Stomach (tissue), 19 donors: ENCODE measurements at places on chromosomes 13 and 19.

DNA sequence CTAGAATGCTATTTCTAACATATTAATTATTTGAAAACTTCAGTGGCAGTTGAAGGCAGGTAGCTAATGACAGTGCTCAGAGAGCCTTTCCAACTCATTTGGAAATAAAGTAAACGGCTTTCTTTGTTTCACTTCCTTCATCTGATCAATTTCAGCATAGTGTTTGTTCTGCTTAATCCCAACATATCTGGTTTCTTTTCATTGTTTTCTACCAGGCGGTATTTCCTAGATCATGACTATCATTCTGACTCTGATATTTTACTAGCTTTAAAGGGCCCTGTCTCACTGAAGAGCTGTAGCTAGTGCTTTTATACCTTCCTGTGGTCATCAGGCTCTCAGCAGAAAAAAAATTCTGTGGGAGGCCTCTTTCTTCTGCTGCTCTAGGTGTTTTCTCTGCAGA lies 178.6 kb downstream of the RBM26 start:
- no peak for DNase-seq

DNA sequence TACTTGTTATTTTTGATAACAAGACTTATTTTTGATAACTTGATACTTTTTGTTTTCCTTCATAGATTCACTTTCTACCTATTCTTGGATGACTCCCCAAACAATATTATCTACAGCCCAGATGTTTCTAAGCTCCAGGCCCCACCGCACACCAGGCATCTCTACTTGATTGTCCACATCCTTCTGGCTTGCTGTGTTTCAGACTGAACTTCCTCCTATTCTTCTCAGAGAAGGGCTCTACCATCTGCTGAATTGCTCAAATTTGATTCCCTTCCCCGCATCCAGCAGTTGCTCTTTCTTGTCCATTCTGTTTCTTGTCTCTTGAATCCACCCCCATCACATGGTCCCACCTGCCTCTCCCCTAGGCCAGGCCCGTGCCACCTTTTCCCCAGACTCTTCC lies 13.0 kb downstream of the NUDT15 start:
- no peak for DNase-seq

GRCh38 chr13:114022876-114023275 lies 49.0 kb upstream of the C13orf46 start:
- DNase-seq: no peak

GRCh38 chr19:2160379-2160778 lies 3.4 kb upstream of the DOT1L start:
- DNase-seq: no peak

DNA sequence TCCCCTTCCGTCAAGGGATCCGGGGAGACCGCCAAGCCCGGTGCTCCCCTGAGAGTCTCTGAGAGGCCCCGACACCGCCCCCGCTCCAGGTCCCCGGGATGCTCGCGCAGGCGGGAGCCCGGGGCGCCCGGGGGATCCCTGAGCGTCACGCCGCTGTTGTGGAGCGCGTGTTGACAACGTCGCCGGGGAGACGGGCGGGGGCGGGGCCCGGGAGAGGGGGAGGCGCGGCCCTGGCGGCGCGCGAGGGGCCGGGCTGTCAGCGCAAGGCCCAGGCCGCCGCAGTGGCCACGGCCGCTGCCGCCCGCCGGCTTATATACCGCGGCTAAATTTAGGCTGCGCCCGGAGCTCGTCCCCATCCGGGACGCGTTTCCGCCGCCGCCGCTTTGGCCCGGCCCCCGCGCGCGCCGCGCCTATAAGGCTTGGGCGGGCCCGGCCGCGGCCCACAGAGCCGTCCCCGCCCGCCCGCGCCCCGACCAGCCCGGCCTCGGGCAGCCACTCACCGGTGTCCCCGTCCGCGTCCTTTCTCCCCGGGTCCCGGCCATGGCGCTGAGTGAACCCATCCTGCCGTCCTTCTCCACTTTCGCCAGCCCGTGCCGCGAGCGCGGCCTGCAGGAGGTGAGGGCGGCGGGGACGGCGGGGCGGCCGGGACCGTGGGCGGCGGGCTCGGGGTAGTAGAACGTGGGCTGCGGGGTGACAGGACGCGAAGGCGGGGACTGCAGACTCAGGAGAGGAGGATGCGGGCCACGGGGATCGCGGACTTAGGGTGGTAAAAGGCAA lies at the start of gene KLF2:
Gene KLF2 (plus strand): TSS at position 443 of the 777 bp plus-strand sequence. CDS start 98 bp downstream, at position 541.
- peak; percentile 97 for DNase-seq

DNA sequence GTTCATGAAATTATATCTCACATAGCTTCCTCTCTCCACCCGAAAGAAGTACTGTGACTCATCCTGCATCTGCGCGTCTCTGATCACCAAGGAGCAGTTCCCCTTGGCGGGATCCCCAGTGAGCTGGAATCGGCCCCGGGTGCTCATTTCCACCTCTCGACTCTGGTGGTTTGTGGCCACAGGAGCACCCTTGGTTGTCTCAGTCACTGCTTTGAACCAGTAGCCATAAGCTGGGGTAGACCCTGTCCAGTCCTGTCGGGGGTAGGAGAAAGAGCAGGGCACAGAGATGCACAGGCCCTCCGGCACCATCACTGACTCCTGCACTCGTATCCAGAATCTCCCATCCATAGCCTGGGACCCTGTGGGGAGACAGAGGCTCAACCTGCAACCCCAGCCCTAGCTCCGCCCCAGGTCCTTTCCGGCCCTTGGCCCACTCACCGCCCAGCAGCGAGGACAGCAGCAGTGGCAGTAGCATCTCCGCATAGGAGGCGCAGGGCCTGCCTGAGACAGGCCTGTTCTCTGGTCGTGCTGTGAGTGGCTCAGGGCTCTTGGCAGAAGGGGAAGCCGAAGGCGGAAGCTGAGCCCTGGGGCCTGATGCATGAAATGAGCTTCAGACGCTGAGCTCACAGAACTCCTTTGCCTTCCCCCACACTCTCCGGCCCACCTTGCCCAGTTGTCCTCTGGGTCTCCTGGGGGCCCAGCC lies at the start of gene SIGLEC10:
Gene SIGLEC10 (minus strand): TSS at position 536 of the 703 bp plus-strand sequence. CDS start 61 bp downstream, at position 475.
- DNase-seq: peak; percentile 41

GRCh38 chr19:18731562-18732008 lies 48.1 kb downstream of the CRTC1 start:
- DNase-seq: peak; percentile 77

GRCh38 chr13:21371011-21371410 lies 88.1 kb downstream of the ZDHHC20 start:
- no peak for DNase-seq

- no peak for DNase-seq
Measured at GRCh38 chr13:110525328-110526319, 35.9 kb downstream of the RAB20 start.

DNA sequence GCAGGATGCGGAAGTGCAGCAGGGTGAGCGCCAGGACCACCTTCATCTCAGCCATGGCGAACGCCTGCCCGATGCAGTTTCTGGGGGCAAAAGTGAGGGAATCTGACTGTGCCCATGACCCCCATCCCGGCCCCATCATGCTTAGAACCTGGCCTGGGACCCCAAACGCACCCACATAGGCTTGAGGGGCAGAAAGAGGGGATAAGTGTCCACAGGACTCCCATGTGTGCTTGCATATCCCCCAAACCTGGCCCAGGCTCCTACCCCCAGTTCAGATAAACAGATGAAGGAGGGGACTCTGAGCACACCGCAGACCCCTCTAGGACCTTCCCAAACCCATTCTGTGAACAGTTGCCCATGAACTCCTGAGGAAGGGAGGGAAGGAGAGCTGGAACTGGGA lies 16.0 kb upstream of the CYP4F2 start:
- no peak for DNase-seq

DNA sequence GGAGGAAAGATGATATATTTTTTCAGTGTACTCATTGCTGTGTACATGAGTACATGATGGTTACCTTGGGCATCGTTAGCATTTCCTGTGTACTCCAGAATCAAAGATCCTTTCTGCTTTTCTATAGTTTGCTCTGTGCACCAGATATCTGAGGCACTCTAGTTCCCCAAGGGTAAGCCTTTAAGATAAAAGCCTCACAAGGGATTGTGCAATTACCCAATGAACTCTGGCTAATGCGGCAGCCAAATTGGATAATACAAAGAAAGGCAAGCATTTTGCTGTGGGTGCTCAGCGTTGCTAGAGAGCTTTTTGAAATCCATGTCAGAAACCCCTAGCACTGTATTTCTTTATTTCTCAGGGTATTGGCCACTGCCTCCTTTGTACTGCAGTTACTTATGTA lies 2.9 kb downstream of the CYSLTR2 start:
- peak; percentile 35 for DNase-seq

DNA sequence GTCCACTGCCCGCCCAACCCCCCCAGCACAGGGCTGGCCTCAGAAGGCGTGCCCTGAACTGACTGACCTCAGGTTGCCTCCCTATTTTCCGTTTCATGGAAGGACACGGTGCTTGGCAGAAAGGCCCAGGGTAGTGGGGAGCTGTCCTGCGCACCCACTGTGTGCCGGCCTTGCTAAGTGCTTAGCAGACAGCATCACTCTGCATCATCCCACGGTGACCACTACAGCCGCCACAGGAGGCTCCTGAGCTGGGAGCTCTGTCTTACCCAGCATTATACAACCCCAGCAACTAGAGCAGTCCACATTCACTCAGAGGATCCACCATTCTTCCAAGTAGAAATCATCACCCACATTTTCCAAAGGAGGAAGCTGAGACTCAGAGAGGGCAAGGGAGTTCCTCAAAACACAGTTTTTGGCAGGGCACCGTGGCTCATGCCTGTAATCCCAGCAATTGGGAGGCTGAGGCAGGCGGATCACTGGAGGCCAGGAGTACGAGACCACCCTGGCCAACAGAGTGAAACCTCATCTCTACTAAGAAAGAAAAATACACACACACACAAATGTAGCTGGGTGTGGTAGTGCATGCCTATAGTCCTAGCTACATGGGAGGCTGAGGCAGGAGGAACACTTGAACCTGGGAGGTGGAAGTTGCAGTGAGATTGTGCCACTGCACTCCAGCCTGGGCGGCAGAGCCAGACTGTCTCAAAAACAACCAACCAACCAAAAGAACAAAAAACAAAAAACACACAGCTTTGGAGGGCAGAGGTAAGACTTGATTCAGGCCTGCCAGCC lies 1.6 kb downstream of the SBK2 start:
- DNase-seq: no peak

GRCh38 chr19:18743784-18744418 lies 47.2 kb downstream of the COMP start:
- no peak for DNase-seq

DNA sequence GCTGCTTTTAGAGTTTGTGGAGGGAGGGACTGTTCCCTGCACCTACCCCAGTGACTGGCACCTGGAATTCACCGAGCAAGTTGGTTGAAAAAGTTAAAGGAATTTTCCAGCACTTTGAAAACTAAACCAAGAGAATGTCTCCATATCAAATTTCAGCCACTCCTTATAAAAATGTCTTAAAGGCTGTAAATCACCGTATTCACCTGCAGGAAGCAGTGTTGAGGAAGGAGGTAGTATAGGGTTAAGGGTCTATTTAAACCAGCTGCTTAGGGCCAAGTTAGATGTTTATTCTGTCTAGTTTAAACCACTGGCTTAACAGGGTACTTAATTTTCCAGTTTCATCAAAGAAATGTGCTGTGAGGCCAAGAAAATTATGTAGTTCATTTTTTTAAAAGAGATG lies 3.8 kb upstream of the RAB20 start:
- no peak for DNase-seq

GRCh38 chr13:47409778-47410177 lies 512.9 kb upstream of the HTR2A start:
- no peak for DNase-seq

- no peak for DNase-seq
Measured at GRCh38 chr19:15320116-15320515, 12.2 kb downstream of the BRD4 start.

DNA sequence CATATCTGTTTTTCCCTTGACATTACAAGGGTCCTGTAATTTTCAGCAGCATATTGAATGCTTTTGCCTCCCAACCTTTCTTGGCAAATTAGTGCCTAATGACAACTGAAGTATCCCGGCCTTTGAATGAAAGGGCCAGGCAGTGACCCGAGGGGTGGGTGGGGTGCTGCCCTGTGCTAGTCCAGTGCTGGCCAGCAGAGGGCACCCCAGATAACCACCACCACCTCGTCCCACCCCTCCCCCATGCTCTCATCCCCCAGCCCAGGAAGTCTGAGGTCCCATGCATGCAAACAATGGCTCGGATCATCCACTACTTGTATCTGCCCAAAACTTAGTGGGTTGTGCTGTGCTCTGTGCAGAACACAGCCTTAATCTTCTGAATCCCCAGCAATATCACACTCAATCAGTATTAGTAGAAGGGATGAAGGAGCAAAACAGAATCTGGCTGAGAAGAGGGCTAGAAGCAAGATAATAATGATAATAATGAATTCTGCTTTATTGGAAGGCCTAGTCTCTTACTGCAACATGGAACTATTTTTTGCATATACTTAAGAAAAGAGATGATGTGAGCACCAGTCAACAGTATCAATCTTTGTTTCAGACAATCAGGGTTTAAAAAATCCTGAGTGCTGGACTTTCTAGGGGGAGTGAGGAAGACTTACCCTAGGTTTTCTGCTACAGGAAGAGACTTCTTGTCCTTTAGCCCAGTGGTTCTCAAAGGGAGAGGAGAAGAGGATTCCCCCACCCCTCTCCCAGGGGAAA lies 3.8 kb downstream of the ATP12A start:
- peak; percentile 77 for DNase-seq

GRCh38 chr13:70523622-70524021 lies 415.4 kb upstream of the KLHL1 start:
- peak; percentile 25 for DNase-seq

GRCh38 chr19:10430505-10431253 lies 10.3 kb downstream of the PDE4A start:
- peak; percentile 77 for DNase-seq

DNA sequence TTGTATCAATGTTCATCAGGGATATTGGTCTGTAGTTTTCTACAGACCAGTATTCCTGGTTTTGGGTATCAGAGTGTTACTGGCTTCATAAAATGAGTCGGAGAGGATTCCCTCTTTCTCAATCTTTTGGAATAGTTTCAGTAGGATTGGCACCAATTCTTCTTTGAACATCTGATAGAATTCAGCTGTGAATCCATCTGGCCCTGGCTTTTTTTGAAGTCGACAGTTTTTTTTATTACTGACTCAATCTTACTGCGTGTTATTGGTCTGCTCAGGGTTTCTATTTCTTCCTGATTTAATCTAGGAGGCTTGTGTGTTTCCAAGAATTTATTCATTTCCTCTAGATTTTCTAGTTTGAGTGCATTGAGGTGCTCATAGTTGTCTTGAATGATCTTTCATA lies 11.4 kb downstream of the TEX26 start:
- no peak for DNase-seq

DNA sequence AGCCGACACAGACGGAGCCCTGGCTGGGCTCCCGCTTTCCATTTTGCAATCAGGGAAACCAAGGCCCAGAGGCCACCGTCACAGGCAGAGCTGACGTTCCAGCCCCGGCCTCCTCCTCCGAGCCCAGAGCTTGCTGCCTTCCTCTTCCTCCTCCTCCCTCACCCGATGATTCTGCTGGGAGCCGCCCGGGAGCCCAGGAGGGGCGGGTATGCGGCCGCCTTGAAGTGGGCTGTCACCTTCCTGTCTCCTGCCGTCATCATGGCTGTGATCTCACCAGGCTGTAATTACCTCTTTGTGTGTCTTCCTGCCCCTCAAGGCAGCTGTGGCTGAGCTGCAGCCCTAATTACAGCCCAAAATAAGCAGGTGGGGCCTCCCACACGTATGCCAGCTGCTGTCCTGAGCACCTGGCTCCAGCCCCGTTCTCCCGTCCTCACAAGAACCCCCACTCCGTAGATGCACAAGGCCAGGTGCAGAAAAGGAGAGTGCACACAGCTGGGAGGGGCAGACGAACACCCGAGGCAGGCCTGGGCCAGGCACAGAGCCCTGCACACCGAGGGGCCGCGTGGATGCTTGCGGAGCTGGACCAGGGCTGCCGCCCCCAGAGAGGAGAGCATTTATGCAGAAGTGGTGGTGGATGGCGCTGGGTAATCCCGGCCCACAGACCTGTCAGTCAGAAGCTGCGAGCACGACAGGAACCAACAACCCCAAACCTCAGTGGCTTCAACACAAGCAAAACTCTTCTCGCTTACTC lies 4.0 kb downstream of the TPGS1 start:
- DNase-seq: peak; percentile 85

- DNase-seq: no peak
Measured at GRCh38 chr19:14066134-14066533, 4.3 kb upstream of the PALM3 start.
